Panc1 (cell line): ENCODE measurements at places on chromosomes 11 and 22. TPM values are rescaled to one million over a fixed set of nuclear protein-coding genes. Genes with fewer than 3 reads are reported as not detected.

GRCh38 chr11:76629116-76629852 is 41.3 kb downstream of the LRRC32 start:
- DNase-seq: no peak

FAM180B gene
- not detected for total RNA-seq

DNA sequence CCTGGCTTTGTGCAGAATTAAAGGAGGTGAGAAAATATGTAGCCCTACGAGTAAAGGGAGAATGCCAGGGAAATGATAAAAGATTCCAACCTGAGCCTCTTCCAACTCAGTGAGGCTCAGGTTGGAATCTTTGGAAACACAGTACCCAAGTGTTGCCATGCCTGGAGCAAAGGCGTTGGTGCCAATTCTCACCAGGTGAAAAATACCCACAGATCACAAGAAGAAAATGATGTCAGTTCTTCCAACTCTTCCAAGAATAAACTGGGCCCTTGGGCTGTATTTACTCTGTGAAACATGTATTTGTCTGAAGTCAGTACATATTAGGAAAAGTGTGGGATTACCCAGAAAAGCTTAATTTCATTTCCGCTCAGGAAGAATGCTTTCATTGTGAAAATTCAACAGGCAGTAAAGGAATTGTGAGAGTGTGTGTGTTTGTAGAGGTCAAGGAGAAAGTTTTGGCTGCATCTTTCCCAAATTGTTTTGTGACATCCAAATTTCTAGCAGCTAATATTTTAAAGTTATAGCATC is 235.3 kb upstream of the MPPED2 start:
- no peak for DNase-seq

DNA sequence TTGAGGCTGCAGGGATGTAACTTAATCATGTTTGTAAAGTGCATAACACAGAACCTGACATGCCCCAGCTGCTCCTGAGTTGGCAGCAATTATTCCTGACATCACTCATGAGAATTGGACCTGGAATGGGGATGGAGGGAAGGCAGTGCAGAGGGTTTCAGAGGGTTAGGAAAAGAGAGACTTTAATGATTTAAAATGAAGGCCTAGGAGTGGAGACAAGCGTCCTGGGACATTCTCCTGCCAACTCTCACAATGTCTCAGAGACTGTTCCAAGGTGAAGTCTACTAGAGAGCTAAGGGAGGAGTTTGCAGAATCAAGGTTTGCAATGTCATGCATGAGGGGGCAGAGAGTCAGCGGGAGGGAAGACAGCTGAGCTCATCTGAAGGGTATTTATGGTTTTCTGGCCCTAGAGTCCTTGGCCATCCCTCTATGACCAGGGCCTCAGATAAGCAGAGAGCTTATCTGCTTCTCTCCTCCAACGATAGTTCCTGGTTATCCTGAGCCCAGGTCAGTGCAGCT is 36.9 kb downstream of the GGTLC2 start:
- DNase-seq: no peak

- DNase-seq: no peak
Observed at GRCh38 chr22:38872831-38873248, 824 bp upstream of the CBX6 start.

SOX6 gene
- 0.21 TPM for total RNA-seq

SLC25A18 gene
- total RNA-seq: 3.9 TPM

- DNase-seq: no peak
Observed at GRCh38 chr11:78332174-78332866, 85.3 kb downstream of the GAB2 start.

- no peak for DNase-seq
Observed at GRCh38 chr11:101003468-101003867, 126.1 kb downstream of the PGR start.

GRCh38 chr22:38246692-38247091 is 26.1 kb downstream of the TMEM184B start:
- DNase-seq: no peak

DNA sequence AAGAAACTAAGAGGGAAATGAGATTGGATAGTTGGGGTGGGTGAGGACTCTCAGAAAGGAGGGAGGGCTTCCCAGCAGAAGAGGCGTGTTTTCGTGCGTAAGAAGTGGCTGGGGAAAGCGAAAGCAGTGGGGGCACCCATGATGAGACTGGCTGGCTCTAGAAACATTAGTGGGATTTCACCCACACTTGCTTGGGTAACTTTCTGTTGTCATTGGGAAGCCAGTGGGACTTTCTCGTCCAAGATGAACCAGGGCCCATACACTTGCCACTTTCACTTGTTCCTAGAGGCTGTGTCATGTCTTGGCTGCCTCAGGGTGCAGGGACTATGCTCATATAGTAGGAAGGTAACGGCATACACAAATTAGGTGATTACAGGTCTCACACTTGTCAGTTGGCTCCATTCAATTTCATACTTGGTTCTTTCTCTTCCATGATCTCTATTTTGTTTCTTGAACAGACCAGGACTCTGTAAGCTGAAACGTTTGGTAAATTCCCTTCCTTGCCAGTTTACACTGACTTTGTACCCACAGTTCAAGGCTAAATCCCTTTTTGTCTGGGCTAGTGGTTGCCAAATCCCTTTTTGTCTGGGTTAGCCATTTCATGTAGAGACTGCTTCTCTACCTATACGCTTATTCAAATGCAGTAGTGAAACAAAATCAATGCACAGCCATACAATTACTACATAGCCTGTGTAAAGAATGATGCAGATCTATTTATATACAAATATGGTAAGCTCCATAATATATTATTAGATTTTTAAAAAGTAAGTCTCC is 42.0 kb upstream of the CXCR5 start:
- DNase-seq: no peak

BIK gene
- 0.18 TPM for total RNA-seq

DNA sequence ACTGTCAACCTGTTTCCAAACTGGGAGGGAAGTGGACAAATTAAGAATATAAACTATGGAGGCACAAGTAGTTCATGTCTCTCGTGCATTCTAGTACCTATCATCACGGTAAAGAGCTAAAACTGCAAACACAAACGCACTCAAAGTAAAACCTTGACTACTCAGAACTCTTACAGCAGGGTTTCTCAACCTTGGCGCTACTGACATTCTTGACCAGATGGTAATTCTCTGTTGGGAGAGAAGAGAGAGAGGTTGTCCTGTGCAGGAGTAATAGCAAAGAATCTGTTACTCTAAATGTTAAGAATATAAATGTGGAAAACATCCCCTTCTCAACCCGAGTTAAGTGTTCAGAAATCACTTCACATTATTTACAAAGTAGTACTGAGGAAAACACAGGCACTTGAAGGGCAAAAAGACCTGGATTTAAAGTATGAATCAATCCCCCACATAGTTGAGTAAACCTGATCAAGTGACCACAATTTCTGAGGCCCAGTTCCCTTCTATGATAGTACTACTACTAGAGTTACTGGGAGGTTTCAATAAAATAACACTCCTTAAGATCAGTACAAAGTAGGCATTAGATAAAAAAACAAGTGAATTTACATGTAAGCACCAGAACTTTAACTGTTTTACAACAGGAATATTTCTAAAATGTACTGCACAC is 73.1 kb upstream of the ARHGAP32 start:
- DNase-seq: no peak
